SJSA1 (cell line): ENCODE measurements at places on chromosomes 4 and X.

DNA sequence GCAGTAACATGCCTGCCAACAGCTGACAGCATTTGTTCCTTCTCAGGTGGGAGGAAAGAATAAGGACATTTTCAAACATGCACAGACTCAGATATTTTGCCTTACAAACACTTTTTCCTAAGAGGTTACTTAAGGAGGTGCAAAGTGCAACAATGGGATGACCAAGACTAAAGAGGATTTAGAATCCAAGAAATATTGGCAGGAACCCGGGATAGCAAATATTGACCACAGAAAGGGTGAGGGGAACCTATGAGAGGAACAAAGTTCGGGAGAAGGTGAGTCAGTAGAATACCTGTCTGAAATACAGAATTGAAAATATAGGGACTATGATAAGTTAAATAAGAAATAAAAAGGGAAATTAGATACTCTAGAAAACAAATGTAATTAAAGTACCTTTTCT lies 321.9 kb upstream of the EMCN start:
- DNase-seq, result no peak

DNA sequence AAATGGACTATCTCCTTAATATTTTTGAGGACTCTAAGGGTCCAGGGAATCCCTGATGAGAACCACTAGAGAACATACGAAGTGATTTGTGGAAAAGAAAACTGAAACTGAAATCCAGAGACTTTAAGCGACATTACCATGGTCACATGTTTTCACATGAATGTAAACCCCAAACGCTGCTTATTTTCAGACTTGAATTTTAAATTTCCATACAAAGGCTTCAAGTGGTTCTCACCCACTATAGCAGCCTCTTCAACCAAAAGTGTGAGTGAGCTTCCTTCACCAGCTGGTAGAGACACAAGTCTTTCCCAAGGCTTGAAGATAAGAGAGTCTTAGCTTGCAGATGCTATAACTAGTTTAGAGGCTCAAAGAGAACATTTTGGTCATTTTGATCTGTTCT lies 232.7 kb downstream of the MGST2 start:
- no peak for DNase-seq

DNA sequence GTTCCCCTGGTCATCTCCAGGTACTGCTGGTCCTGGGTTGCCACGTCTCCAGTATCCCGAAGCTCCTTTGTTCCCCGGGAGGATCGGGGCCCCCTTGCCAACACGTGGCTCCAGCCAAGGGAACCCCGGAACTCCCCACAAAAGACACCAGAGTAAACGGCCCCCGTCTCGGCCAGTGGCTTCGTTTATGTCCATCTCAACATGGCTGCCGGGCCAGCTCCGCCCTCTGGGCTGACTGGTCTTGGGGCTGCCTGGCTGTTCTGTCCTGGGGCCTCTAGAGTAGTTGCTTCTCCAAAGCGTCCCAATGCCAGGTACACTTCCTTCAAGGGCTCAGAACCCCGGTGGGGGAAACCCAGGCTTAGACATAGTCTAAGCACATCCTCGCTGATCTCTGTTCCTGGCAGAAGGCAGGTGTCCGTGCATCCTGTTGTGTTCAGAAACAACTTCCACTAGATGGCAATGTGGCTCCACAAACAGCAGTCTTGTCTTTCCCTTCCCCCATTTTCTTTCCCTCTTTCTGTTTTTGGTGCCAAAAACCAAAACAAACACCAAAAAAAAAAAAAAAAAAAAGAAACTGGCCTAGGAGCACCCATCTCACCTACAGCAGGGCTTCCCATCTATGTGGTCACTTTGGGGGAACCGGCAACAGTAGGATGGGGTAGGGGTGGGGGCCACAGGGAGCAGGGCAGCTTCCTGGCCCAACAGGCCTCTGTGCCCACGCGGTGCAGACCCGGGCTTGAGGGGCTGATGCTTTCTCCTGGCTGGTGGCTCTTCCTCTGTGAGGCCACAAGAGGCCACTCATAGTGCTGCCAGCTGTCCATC lies 35.3 kb downstream of the NBDY start:
- DNase-seq, result no peak

DNA sequence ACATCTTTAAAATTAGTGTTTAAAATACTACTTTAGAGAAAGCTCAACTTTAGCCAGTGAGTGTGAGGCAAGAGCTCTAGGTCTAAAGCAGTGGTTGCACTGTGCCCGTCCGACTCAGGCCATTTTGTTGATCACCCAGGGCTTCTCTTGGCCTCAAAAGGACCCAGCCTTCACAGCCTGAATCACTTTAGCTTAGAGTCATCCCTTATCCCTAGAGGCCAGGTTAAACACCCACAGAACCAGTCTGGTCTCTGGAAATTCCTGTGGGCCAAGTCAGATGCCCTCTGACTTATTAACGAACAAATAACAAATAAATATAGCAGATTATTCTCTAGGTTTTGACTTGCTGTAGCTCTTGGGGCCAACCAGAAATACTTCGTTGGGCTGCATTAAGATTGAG lies 102.3 kb downstream of the WWC2 start:
- DNase-seq, result no peak

DNA sequence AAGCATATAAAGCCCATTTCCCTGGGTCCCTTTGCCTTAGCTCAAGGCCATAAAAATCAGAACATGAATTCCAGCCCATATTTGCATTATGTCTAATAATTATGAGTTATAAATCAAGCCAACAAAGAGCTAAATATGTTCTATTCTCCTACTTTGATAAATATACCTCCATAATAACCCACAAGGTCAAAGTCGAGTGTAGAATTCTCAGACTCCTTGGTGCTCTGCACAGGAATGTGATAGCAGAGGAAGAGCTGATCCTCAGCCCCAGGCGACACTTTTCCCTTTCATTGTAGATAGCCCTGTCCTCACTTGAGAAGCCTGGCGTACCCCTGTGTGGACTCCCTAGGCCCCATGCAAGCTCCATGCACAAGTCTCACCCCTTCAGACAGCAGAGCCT lies 85.6 kb downstream of the CASP3 start:
- DNase-seq, result no peak

- DNase-seq, result no peak
Observed at GRCh38 chr4:108035691-108036090, 46.0 kb downstream of the HADH start.

DNA sequence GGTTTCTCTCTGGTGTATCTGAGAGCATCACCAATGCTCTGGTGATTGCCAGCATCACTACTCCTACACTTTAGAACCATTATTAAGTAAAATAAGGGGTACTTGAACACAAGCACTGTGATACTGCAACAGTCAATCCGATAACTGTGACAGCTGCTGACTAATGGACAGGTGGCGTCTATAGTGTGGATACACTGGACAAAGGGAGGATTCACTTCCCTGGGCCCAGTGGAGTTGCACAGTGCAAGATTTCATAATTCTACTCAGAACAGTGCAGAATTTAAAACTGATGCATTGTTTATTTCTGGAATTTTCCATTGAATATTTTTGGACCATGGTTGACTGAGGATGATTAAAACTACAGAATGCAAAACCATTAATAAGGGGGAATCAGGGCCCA lies 97.8 kb downstream of the SHROOM3 start:
- no peak for DNase-seq

- no peak for DNase-seq
Observed at GRCh38 chrX:43868791-43869190, 13.5 kb downstream of the MAOB start.

DNA sequence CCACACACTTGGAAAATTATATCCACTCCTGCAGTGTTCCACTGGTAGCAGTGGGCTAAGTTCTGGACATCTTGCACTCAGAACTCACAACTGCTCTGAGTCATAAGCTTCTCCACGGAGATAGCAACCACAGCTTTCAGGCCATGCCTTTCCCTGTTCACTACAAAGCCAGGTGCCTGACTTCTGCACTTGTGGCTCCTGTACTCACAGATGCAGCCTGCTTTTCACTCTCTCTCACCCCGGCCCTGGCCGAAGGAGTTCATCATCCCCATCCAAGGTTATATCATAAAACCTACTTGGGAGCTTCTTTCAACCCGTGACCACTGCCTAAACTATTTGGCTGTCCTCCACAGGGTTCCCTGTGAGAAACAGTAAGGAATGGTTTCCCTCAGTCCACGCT lies 999.4 kb downstream of the GLUD2 start:
- no peak for DNase-seq

- DNase-seq, result no peak
Observed at GRCh38 chr4:89682808-89683207, 154.2 kb downstream of the SNCA start.

DNA sequence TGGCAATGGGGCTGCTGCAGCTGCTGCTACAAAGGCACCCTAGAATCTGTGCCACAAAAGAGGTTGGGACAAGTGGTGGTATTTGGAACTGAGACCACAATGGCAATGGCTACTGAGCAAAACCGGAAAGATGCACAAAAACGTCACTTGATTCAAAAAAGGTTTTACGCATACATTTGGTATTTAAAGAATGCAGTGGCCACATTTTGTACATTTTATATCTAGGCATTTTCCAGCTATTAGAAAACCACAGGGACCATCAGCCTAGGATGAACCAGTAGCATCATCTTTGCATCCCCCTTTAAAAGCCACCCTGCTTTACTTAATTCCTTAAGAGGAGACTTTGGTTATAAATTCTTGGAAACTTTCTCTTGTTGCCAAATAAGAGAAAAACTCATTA lies 104.8 kb upstream of the CXCL13 start:
- peak; percentile 54 for DNase-seq

DNA sequence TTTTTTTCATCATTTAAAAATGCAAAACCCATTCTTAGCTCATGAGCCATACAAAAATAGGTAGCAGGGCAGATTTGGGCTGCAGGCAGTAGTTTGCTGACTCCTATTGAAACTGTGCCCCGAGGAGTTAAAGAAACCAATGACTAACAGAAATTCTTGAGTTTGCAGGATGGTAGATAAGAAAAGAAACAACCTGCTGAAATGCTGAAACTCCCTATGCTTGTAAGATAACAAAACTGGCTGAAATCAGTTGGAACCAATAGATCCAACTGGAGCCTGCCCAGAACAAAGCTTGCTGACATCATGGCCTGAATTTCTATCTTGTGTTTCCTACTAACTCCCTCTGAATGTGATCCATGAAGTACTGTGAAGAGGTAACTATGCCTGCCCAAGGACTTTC lies 68.6 kb downstream of the ANOS1 start:
- DNase-seq, result no peak

- no peak for DNase-seq
Observed at GRCh38 chr4:8414377-8414776, 26.1 kb downstream of the ACOX3 start.
